ENCODE measurements at places on chromosomes 7 and 10.

- DNase-seq, result no peak
Measured at GRCh38 chr7:5408777-5409176, 14.9 kb downstream of the TNRC18 start.

DNA sequence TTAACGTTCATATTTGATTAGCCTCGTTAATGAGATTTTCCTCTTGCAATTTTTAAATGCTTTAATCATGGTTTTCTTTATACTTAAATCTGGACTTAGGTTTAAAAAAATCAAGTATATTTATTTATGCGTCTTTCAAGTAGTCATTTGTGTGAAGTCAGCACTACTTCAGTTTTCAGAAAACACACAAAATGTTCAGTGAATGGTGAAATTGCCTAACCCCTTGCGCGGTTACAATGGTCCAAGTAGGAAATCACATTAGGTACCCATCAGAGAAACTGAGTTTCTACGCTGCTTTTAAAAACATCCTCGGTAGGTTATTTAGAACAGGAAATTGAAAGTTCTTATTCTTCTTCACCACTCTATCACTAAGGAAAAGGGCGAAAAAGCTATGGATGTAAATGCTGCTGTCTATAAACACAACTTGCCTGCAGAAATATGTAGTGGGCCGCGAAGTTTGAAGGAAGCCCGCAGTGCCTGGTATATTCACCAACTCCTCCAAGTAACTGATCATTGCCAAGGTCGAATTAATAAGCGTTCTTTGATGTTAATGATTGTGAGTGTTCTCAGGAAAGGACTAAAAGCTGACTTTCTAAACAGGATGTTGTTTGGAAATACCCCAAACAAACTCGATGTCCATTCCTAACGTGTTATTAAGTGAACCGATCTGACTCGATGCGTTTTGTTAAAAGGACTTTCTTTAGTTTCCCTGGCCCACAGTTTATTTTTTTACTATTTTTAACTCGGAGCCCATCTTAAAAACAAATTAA is 1.0 kb downstream of the SYPL1 start:
- no peak for DNase-seq

DNA sequence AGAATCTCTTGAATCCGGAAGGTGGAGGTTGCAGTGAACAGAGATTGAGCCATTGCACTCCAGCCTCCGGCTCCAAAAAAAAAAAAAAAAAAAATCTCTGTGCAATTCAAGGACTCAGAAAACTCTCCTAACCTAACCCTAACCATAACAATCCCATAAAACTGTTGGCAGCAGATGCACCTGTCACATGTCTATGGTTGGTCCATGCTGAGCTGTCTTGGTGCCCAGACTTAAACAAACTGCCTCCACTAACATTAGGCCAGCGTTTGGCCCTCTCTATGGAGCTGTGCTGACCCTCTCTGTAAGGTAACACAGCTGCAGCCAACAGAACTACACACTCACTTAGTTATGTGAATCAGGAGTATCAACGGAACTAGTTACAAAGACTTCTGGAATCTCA is 132.5 kb upstream of the PTER start:
- no peak for DNase-seq

- no peak for DNase-seq
Measured at GRCh38 chr10:119416855-119417254, 125.7 kb downstream of the RGS10 start.

DNA sequence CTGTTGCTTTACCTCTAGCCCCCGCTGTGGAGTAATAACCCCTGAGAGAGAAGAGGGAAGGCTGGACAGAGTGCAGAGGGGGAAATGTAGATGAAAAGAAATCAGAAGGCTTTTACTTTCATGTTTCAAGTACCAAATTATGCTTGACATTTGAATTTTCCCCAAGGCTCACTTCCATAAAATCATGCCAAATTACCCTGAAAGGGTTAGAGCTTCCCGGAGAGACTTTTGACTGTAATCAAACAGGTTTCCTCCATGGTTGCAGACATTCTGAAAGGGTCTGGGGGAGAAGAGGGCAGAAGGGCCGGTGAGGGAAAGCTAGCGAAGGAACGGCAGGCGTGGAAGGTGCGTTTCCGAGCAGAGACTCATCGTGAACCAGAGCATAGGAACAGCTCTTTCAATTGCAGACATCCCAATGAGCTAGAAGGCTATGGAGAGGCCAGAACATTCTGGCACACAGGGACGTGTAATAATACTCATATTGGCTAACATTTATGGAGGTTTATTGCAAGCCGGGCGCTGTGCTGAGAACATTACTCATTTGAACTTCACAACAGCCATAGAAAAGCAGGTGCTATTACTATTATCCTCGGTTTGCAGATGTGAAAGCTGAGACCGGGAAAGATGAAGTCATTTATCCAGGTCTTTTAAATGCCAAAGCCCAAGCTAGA is 620.8 kb upstream of the AUTS2 start:
- DNase-seq, result no peak

DNA sequence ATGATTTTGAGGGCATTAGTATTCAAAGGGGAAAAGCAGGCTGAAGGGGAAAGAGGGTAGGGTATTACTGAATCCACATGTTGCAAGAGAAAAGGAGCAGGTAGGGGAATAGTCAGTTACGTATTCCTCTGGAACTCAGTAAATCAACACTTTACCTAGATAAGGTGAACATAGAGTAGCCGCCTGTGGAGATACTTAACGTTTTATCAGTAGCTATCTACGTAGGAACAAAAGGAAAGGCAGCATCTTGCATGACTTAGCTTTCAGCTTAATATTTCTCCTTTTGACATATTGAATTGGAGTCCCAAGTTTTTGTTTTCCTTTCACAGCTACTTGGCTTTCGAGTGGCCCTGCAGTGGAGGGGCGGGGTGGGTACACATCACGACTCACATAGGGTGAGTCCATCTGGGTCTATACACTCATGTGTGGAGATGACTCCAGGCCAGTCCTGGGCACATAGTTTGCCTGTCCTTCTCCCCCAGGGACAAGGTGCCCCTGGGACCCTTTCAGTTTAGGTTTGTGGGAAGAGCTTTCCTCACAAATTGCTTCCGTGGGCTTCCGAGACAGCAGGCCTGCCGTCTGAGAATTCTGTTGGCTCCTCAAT is 48.1 kb downstream of the CCNY start:
- DNase-seq, result no peak

- no peak for DNase-seq
Measured at GRCh38 chr7:81883801-81884393, 114.0 kb upstream of the HGF start.

- DNase-seq, result no peak
Measured at GRCh38 chr7:107248551-107249316, 79.9 kb downstream of the HBP1 start.

Measured in NCI-H1105 (cell line).